Chondrocyte (in vitro differentiated cells): ENCODE measurements at places on chromosomes 16 and 17. TPM values are rescaled to one million over a fixed set of nuclear protein-coding genes. Genes with fewer than 3 reads are reported as not detected.
A peak's percentile ranks its signal among the peaks of the same experiment; 100 is the strongest.

DNA sequence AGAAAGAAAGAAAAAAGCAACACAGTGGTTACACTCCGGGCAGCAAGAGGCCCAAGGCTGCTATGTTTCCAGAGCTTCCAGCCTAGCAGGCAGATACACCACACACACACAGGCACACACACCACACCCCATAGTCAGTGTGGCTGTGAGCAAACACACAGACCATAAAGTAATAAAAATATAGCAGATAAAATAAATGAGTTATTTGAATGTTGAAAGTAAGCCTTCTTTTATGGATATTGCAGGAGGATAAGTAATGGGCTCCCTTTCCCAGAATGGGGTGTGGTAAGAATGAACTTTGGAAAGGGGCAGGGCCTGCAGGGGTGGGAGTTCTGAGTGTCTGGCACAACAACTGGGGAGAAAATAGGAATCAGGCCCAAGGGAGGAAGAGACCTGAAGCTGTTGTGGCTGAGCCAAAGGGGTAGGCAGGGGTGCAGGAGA lies 4.8 kb upstream of the CDK5RAP3 start:
- no peak overlapping the region for H3K27ac ChIP-seq
- H3K27me3 ChIP-seq, result no peaks in the 10 kb centered on the region
- no peak for DNase-seq
- peaks cover 17% of the 10 kb centered on the region for H3K4me1 ChIP-seq
- H3K4me3 ChIP-seq, result no peak overlapping the region
- no peaks in the 10 kb centered on the region for H3K36me3 ChIP-seq

GRCh38 chr16:58495521-58496331 lies 4.2 kb upstream of the NDRG4 start:
- no peaks in the 10 kb centered on the region for H3K36me3 ChIP-seq
- H3K27me3 ChIP-seq, result peaks cover 2% of the 10 kb centered on the region

DNA sequence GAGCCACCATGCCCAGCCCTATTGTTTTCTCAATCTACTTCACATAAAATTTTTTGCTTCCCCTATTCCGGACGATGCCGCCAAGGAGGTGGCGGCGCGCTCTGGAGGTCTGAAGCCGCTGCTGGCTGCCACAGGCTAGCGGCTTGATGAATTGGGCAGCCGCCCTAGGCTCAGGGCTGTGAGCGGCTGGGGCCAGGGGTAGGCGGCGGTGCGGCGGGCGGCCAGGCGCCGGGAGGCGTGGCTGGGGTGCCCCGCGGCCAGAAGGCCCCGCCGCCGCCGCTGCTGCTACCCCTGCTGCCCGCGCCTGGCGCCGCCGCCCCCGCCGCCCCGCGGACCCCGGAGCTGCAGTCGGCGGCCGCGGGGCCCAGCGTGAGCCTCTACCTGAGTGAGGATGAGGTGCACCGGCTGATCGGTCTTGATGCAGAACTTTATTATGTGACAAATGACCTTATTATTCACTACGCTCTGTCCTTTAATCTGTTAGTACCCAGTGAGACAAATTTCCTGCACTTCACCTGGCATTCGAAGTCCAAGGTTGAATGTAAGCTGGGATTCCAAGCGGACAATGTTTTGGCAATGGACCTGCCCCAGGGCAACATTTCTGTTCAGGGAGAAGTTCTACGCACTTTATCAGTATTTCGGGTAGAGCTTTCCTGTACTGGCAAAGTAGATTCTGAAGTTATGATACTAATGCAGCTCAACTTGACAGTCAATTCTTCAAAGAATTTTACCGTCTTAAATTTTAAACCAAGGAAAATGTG lies 41.7 kb downstream of the ANKFY1 start:
- H3K36me3 ChIP-seq, result peaks cover 6% of the 10 kb centered on the region
- H3K4me3 ChIP-seq, result no peak overlapping the region
- no peaks in the 10 kb centered on the region for H3K27me3 ChIP-seq
- no peak overlapping the region for H3K27ac ChIP-seq

- H3K27me3 ChIP-seq, result peaks cover 18% of the 10 kb centered on the region
- H3K27ac ChIP-seq, result no peak overlapping the region
- H3K4me1 ChIP-seq, result no peaks in the 10 kb centered on the region
- no peak for DNase-seq
- no peaks in the 10 kb centered on the region for H3K36me3 ChIP-seq
Measured at GRCh38 chr17:3039736-3040135, 23.7 kb downstream of the OR1D5 start.

GRCh38 chr17:77800816-77801215 lies 157.7 kb upstream of the TNRC6C start:
- H3K4me1 ChIP-seq, result peaks cover 18% of the 10 kb centered on the region
- no peak overlapping the region for H3K27ac ChIP-seq
- no peaks in the 10 kb centered on the region for H3K36me3 ChIP-seq
- no peak overlapping the region for H3K4me3 ChIP-seq
- H3K27me3 ChIP-seq, result peaks cover 40% of the 10 kb centered on the region

GRCh38 chr17:45667591-45668171 lies 116.4 kb upstream of the CRHR1 start:
- peaks cover 50% of the 10 kb centered on the region for H3K27me3 ChIP-seq
- no peak overlapping the region for H3K4me3 ChIP-seq
- H3K4me1 ChIP-seq, result no peaks in the 10 kb centered on the region
- H3K27ac ChIP-seq, result no peak overlapping the region
- peak; percentile 57 for DNase-seq
- no peaks in the 10 kb centered on the region for H3K36me3 ChIP-seq

Gene GPR139
- not detected in 3 replicates for total RNA-seq
